Cortex of kidney (tissue), 1 donor: ENCODE measurements at places on chromosomes 2 and 18.

DNA sequence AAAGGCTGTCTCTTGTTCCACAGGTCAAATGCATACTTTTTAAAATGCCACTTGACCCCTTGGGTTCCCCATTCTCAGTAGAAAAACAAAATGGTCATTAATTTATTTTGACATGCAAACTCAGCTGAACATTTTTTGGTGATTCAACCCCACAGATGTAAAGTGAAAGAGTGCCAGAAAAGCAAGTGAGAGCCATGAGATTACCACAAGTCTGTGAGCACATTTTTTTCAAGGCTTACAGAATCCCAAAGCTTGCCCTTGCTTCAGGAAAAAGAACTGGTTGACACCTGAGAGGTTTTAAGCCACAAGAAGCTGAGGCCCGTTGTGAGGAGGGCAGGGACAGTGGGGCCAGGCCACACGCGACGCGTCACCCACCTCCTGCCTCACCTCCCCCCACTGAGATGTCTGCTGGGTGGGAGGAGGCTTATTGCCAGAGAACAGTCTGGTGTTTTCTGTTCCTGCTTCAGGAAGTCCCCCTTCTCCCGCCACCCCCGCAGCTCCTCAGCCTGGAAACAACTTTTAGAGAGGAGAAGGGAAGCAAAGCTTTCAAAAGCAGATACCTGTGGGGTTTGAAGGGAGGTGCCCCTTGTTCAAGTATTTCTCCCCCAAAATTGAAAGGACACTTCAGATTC is 70.4 kb upstream of the CYP1B1 start:
- no peak for DNase-seq

DNA sequence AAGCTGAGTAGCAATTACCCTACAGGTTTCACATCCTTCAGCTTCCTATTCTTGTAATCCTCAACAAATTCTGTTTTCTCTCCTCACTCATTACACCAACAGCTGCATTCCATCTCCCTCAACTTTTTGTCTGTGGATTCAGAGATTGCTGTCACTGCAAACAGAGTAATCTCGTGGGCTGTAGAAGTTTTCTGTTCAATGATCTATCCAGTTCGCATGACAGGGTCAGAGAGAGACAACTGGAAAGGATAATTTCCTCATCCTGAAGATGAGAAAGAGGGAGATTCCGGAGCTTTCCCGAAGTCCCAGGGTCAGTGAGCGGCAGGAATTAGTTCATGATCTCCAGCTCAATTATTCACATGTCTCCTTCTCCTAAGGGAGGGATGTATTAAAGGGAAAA is 75.7 kb downstream of the MYO5B start:
- DNase-seq = no peak

DNA sequence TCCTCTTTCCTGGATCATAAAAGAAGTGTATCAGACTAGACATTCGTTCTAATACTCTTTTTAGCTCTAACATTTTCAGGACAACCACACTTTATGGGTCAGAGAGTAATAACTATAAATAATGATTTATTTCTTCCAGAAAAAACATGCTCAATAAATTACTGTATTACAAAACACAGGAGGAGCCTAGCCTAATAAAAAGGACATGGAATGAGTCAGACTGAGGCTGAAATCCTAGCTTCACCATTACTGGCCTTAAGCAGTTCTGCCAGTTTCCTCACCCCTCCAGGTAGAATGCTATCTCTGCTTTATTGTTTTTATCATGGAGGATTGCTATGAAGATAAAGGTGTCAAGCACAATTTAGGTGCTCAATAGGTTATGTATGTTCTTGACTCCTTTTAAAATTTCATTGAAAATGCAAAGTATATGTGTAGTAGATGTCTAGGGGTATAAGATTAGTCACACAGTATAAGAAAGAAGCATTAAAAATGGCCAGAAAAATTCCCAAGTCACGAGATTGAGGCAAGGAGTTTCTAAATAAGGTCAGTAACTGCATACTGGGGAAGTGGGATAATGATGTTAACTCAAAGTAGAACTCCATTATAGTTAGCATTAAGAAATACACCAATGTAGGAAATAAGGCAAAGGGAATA is 105.5 kb upstream of the NEUROD1 start:
- no peak for DNase-seq

DNA sequence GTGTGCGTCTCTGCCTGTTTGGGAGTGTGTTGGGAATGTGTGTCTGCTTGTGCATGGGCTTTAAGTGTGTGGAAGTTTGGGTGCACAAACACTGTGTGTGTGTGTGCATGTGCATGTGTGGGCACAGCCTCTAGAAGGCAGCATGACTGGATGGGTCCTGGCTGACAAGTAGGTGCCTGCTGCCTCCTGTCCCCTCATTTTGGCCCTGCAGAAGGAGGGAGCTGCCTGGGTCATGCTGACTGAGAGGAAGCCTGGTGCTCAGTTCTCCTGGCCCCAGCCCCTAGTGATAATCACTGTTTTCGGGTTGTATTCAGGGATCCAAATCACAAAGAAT is 34.1 kb downstream of the GLI2 start:
- DNase-seq = no peak

DNA sequence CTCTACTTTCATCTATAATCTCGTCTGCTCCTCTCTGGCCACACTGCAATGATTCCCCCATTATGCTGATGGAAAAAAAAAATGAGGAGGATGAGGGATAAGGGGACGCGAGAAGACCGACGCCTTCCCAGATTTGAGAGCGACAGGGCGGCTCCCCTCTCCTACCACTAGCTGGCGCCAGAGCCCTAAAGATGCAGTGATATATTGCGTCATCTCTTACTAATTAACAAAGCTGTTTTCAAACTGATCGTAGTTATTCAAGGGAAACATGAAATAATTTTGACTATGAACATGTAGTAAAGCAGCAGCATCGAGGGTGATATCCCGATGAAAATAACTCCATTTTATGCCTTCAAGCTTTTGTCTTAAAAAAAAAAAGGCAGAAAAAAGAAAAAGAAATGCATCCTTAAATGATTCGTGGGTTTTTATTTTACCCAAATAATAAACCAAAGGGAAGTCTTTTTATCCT is 48.0 kb upstream of the HNRNPA3 start:
- no peak for DNase-seq
